ENCODE measurements at places on chromosomes 16 and 17.

- no peak for DNase-seq
These were observed 29.7 kb downstream of the CUEDC1 start for GRCh38 chr17:57925361-57925990.

- DNase-seq, result no peak
These were observed 592 bp downstream of the IL21R start for GRCh38 chr16:27402569-27402963.

DNA sequence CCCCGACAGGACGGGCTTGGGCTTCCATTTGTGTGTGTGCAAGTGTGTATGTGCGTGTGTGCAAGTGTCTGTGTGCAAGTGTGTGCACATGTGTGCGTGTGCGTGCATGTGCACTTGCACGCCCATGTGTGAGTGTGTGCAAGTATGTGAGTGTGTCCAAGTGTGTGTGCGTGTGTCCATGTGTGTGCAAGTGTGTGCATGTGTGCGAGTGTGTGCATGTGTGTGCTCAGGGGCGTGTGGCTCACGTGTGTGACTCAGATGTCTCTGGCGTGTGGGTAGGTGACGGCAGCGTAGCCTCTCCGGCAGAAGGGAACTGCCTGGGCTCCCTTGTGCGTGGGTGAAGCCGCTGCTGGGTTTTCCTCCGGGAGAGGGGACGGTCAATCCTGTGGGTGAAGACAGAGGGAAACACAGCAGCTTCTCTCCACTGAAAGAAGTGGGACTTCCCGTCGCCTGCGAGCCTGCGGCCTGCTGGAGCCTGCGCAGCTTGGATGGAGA, 23.1 kb upstream of the ITGAX start:
- no peak for DNase-seq

GRCh38 chr16:60064026-60064425, 1329.9 kb upstream of the GOT2 start:
- DNase-seq, result no peak

DNA sequence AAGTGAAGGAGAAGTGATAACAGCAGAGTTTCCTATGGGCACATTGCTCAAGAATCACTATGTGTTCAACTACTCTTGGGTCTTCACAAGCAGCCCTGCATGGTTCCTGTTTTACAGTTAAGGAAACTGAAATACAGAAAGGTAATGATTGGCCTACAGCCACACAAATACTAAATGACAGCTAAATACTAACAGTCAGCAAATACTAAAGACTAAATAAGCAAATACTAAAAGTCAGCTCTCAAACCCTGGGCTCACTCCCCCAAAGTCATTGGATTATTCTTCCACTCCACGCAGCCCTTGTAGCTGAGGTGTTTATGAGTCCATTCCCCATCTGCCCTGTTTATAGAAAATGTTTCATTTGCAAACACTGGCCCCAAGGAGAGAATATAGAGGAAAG, 372.7 kb upstream of the CDH11 start:
- peak; percentile 18 for DNase-seq

GRCh38 chr16:1527836-1528811, 5.3 kb upstream of the TMEM204 start:
- no peak for DNase-seq

- DNase-seq, result no peak
These were observed 33.3 kb downstream of the RPH3AL start for GRCh38 chr17:319266-319665.

DNA sequence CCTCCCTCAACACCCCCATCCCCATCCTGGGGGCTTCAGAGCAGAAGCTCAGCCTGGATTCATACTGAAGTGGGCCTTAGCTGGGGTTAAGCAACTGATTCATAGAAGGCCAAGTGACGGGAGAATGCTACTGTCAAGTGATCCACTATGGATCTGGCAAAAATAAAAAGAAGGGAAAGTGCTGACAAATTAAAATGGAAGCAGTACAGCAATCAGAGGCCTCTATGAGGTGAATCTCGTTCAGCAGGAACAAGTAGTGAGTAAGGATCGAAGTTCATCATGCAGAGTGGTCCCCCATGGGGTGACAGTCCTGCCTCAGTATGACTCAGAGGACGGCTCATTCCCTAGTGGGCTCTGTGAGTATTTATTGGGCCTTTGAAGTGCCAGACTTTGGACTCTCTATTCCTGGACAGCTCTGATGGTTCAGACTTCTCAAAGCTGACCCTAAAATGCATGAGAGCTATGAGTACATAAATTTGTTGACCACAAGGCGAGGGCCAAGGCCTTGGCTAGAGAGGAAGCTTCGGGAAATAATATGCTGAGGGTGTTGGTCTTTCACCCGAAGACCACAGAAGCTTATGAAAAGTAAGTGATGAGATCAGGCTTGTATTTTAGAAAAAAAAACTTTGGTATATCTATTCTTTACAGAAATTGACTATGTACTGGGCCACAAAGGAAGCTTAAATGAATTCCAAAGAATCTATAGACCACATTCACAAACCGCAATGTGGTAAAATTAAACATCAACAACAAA, 5.3 kb upstream of the NSMCE1 start:
- DNase-seq, result peak; percentile 23

DNA sequence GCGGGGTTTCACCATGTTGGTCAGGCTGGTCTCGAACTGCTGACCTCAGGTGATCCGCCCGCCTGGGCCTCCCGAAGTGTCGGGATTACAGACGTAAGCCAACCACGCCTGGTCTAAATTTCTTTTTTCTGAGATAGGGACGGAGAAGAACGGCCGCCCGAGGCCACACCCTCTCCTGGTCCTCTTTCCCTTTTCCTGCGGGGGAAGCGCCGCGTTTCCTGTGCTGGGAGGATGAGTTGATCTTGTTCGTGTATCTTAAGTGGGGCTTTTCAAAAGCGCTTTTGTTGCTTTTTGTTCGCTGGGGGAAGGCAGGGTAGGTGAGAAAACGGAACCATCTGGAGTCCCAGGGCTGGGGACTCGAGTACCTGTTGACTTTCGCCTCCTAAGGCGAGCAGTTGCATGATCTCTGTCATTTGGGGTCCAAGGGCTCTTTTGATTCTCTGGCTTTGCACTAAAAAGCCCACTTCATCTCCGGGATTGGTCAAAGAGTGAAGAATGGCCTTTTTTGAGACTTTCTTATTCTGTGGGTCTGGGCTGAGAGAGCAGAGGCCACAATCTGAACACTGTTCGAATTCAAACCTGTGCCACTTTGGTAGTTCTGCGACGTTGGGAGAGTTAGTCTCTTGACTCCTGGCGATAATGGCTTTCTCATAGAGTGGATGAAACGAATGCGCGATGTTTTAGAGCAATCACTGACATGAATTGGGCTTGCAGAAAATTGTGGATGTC, 1.3 kb downstream of the FUS start:
- DNase-seq, result peak; percentile 48

Measured in MV-4-11 (cell line).